Stimulated activated CD4-positive, alpha-beta T cell treated with anti-CD3 and anti-CD28 coated beads, TNF-alpha, amount 100 ng/mL, for 24 hours (primary cell): ENCODE measurements at places on chromosomes 5 and 9.

- no peak for DNase-seq
Observed at GRCh38 chr9:6600426-6600825, 45.1 kb downstream of the GLDC start.

- DNase-seq, result no peak
Observed at GRCh38 chr9:88872192-88872946, 118.9 kb upstream of the S1PR3 start.

GRCh38 chr5:672329-673160 lies 20.6 kb downstream of the TPPP start:
- DNase-seq, result peak; percentile 20

- DNase-seq, result no peak
Observed at GRCh38 chr9:32010322-32010721, 374.1 kb upstream of the ACO1 start.

DNA sequence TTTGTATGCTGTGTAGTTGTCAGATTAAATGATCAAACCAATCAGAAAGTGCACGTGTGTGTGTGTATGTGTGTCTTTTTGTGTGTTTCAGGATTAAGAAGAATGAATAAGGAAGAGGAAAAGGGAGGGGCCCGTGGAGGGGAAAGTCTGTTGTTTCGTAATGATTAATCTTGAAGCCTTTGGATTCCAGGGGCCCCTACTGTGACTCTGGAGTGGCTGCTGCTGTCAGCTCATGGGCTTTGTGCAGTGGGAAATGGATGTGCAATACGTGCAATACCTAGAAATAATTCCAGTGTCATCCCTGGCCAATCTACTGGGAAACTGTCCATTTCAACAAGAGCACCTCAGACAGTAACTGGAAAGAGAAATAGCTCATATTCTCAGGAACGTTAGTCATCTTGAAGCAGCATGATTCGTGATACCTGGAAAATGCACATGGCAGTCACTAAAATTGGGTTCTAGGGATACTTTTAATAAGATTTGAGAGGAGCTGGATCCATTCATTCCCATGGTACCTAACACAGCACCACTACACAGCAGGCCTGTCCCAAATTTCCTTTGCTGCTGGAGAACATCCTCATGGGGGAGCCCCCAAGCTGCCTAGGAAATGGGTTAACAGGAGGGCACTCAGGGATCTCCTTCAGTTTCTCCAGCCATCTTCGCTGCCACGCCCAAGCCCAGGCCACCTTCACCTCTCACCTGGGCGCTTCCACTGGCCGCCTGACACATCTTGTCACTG lies 186.3 kb downstream of the NR3C1 start:
- no peak for DNase-seq

DNA sequence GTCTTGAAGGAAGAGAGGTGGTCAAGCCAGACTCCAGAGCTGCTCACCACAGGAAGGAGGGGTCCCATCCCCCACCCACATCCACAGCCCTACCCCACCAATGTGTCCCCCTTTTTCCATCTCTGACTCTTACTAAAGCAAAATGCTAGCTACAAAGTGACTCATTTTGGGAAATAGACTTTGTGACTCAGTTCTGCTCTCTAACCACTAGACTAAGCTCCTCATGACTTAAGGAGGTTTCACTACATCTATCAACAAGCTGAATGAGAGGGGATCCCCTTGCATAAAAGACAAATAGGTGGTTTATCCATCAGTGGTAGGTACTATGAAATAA lies 35.1 kb upstream of the ADRB2 start:
- no peak for DNase-seq

DNA sequence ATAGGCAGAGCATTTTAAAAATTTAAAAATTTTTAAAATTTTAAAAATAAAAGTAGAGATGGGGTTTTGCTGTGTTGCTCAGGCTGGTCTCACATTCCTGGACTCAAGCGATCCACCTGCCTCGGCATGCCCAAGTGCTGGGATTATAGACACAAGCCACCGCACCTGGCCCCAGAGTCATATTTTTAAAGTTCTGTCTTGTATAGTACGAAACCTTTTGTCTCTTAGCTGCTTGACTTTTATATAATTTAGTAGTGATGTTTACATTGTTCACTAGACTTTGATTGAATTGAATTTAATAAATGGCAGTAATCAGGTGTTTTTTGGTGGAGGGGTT lies 31.0 kb downstream of the LRRTM2 start:
- no peak for DNase-seq

DNA sequence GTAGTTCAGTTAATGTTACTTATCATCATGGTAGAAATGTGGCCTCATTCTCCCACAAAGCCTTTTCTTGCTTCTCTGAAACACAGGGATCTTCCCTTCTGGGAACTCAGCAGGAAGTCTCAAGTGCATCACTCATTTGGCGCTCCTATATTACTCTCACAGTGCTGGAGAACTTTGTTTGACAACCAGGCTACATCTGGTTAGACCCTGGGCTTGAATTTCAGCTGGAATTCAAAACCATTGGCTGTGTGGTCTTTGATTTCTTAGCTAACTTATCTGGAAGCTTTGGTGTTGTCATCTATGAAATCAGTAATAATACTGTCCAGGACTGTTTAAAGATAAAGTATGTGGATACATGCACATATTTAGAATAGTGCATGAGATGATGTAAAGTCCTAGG lies 1777.1 kb downstream of the MAT2B start:
- no peak for DNase-seq
